Thymus (tissue), 14 donors: ENCODE measurements at places on chromosomes 3 and 15.

DNA sequence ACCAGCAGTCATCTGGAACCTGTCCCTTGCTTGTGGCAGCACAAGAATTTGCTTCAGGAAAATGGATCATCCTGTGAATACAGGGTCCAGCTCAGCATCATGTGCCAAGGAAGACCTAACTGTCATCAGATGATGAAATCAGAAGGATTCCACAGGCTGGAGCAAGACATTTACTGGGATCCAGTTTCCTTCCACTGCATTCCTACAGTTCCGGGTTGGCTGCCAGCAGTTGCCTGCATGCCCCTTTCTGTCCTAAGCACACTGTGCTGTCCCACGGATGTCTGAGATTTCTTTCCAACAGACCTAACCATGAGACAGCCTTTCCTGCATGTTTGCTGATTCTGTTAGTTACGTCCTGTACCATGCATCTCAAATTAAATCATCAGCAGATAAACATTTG lies 140.7 kb downstream of the IMPG2 start:
- no peak for DNase-seq

- DNase-seq, result no peak
Measured at GRCh38 chr15:51126842-51127241, 32.1 kb upstream of the TNFAIP8L3 start.

GRCh38 chr3:173253471-173253870 lies 112.4 kb upstream of the SPATA16 start:
- no peak for DNase-seq

DNA sequence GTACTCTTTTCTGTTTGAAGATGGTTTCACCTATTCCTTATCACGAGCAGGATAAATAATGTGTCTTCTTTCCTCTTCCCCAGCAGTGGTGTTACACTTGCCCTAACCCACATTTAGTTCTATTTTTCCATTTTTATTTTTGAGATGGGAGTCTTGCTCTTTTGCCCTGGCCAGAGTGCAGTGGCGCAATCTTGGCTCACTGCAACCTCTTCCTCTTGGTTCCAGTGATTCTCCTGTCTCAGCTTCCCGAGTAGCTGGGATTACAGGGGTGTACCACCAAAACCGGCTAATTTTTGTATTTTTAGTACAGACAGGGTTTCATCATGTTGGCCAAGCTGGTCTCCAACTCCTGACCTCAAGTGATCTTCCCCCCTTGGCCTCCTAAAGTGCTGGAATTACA lies 372.4 kb downstream of the FOXP1 start:
- DNase-seq, result no peak

DNA sequence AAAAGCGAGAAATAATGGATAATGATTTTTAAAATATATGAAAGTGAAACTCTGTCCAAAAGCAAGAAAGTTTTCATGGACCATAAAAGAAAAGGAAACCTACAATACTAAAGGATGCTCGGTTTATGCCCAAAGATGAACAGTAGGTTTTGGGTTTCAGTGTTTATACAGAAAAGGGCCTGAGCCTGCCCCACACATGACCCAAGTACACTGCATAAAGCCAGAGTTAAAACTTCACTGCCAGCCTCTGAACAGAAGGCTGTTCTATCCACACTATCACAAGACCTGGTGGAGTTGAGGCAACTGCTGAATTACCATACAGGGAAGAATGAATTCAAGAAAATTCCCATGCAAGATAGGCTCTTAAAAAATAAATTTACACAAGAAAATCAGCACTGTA lies 165.2 kb downstream of the MECOM start:
- no peak for DNase-seq

- no peak for DNase-seq
Measured at GRCh38 chr15:38324939-38325647, 72.5 kb downstream of the SPRED1 start.

DNA sequence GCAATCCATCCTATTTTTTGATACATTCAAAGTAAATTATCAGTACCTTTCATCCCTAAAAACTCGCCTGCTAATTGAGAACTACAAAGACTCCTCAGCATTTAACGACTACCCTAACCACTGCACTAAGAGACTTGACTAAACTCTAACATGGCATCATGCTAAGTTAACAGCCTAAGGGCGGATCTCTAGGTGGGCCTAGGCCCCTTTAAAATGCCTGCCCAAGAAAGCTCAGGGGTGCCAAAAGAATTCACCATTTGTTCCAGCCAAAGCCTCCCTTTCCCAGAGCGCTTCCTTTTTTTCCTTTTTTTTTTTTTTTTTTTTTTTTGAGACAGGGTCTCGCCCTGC lies 568 bp upstream of the NEK4 start:
- DNase-seq, result no peak

- DNase-seq, result no peak
Measured at GRCh38 chr3:184523825-184524615, 37.6 kb upstream of the EPHB3 start.

- no peak for DNase-seq
Measured at GRCh38 chr15:50786871-50787270, 21.4 kb upstream of the SPPL2A start.

DNA sequence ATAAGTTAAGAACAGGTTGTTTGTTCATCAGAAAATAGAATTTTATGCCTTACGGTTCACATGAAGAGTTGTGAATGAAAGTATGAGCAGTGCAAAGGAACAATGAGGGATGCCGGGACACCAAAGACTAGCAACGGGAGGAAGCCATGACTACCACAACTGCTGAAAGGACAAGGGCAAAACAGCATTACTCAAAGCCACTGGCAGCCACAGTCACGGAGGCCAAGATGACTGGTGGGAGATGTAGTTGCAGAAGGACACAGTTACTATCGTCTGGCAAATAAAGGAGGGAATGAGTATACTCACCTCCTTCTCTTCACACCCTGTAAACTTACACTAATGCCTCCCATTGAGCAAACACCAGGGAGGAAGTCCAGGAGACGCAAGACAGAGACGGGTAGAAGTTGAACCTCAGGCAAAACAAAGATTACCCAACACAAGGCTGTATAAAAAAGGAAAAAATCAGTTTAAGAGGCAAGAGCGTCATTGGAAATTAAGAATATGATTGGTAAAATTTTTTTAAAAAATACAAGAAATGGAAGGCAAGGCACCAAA lies 675.5 kb downstream of the FHIT start:
- no peak for DNase-seq

DNA sequence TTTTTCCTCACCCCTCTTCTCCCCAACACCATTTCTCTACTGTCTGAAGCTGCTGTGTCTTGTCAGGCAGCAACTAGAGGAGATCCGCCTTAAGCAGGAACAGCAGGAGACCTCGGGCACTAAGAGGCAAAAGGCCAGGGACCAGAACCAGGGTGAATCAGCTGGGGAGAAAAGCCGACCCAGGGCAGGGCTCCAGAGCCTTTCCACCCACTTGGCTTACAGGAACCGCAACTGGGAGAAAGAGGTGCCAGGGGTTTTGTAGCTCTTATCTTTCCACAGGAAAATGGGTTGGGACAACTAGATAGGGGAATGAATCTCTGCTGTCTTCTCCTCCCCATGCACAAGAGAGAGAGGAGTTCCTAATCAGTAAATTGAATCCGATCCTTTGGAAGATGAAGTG lies 3.0 kb upstream of the NGRN start:
- no peak for DNase-seq

DNA sequence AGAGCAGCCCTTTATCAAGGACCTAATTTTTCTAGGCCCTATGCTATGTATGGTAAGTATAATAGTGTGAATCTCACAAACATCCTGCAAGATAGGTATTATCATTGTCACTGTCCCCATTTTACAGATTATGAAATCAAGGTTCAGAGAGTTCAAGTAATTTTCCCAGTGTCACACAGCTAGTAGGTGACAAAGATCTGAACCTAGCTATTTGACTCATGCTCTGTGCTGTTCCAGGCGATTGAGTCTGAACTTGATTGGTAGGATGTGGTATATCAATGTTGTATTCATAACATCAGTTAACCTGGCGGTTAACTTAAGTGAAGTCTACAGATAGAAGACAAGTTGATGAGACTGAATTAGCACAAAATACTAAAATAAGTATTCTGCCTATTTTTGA lies 229.9 kb downstream of the CHST2 start:
- no peak for DNase-seq

- DNase-seq, result no peak
Measured at GRCh38 chr3:106829206-106829605, 548.0 kb upstream of the CCDC54 start.

- DNase-seq, result no peak
Measured at GRCh38 chr3:7546253-7546652, 685.3 kb downstream of the GRM7 start.

DNA sequence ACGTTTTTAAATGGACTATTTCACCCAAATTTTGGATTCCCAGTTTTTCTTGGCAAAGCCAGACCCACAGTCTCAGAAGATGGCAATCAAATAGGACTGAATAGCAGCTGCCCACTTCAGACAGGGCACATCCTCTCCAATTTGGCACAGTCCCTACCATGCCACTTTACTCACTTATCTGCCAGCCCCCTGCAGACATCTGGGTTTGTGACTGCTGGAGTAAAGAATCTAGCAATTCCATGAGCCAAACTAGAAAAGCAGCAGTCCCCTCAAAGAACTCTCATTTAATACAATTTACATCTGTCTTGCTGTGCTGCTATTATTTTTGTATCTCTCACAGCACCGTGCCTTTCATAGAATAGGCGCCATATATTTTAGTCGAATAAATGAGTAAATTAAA lies 16.0 kb upstream of the LRRN1 start:
- DNase-seq, result no peak

DNA sequence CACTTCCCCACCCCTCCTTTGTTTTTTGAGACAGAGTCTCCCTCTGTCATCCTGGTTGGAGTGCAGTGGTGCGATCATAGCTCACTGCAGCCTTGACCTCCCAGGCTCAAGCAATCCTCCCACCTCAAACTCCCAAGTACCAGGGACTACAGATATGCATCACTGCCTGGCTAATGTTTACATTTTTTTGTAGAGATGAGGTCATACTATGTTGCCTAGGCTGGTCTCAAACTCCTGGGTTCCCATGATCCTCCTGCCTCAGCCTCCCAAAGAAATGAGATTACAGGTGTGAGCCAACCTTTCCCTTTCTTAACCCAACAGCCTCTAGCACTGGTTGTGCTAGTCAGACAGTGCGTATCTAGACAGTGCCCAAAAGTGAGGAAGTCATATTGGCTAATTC lies 6.4 kb upstream of the GATM start:
- DNase-seq, result no peak

DNA sequence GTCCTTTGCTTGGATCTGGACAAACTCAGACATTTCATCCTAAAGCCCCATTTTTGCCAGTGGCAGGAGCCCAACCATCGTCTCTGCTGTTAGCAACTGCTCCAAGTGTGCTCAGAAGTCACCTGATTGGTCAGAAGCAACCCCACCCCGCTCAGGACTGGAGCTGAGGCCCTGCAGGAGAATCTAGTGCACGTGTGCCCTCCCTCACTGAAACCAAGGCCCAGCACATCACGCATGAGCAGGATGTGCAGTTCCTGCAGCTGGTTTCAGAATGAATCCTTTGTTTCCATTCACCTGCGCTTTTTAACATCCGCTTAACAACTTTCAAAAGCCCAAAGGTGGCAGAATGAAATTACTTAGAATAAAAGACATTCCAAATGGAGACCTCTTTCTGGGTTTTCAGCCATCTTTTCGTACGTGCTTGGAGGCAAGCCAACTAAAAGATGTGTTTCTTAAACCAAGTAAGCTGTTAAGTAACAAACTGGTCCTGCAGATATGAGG lies 81.2 kb downstream of the SRGAP3 start:
- DNase-seq, result no peak

GRCh38 chr15:94230883-94231722 lies at the start of gene MCTP2:
Gene MCTP2 (plus strand): TSS chr15:94231561. CDS start chr15:94298266, 66,705 bp downstream.
- peak; percentile 79 for DNase-seq
